SK-MEL-5 (cell line): ENCODE measurements at places on chromosomes 1 and 21. TPM values are rescaled to one million over a fixed set of nuclear protein-coding genes. Genes with fewer than 3 reads are reported as not detected.

DNA sequence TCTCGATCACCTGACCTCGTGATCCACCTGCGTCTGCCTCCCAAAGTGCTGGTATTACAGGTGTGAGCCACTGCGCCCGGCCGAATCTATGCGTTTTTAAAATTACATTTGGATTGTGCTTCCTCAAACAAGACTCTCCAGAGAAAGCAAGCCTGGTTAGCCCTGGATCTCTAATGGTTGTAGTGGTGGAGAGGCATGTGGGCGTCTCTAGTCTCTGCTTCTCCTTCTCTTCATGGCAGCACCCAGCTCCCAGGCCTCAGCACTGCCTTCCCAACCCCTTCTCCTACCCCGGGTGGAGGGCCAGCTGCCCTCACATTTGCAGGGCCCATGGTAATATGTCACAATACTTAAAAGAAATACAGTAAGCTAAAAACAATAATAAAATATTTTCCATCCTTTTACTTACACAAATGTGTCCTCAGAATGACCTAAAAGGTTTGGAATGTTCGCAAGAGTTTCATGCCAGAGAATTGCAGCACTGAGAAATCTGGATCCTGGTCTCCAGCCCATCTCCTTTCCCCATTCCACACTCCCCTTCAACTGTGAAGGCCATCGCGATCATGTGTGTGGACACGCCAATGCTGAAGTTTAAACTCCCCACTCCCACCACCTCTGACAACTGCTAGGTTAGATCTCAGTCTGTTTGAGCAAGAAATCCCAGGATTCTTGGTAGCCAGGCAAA, 7.0 kb downstream of the OR14I1 start:
- no peak for DNase-seq

GRCh38 chr1:180815188-180815587, 97.5 kb upstream of the KIAA1614 start:
- DNase-seq: no peak

DNA sequence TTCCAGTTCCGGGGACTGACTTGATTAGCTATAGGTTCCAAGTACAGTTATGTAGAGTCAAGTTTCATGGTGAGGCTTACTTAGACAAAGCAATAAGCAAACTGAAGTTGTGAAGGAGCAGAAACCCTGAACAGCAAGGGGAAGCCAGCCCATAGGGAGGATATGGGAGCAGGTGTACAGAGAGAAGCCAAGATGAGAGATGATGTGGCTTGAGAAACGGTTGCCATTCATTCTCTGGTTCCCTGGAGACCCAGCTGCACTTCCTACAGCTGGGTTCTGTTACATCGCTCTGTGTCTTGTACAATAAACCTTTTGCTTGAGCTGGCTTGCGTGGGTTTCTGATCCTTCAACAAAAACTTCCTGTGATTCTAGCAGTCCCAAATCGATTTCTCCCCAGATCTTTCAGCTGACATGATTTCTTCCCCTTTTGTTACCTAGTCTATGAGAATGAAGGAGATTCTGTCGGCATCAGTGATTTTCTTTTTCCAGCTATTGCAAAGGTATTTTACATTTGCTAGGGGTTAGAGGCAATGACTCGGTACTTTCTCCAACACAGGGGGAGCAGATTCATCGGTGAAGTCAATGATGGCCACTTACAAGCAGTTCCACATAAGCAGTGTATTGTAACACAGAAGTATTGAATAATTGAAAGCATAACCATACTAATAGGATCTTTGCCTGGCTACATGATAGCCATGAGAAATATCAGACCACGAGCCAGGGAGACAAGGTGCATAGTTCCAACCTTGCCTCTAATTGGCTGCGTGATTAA, 67.3 kb downstream of the URB2 start:
- peak; percentile 48 for DNase-seq

DNA sequence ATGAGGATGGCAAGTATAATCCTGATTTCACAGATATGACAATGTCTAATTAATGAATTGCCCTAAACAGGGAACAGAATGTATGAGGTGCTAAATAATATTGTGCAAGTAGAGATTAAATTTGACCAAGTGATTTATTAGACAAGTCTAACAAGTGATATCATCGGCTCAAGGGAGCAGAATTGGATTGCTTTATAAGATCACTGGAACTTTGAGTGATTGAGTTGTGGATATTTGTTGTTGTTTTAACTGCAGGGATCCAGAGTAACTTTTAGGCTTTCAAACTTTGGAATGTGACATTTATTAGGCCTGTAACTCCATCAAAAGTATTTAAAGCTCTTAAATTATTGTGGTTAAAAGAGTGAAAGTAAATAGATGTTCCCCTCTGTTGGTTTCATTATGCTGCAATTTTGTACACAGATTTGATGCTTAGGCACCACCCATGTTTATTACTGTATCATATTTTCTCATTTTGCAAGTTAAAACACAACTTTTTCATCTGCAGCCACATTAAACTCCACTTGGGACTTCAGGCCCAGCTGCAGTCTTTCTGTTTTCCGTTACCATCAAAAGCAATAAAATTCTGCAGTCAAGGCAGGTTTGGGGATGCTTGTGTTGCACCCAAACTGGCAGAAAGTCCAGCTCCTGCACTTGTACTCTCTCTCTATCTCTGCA, 206.6 kb downstream of the HLX start:
- DNase-seq: no peak

GRCh38 chr1:225917101-225917500, 6.9 kb downstream of the PYCR2 start:
- DNase-seq: no peak

DNA sequence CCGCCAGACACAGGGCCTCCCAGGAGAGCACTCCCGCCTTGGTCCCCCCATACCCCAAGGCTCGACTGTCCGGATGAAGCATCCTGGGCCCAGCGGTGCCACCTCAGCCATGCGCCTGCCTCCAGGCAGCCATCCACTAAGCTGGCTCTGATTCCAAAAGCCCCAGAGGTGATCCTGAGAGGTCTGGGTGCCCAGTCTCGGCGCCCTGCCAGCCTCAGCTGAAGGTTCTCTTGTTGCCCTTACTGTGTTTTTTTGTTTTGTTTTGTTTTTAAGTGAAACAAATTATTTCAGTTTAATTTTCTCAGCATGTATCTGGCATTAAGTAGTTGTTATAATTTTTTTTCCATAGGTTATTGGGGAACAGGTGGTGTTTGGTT, 44.9 kb downstream of the NUAK2 start:
- DNase-seq: no peak

DNA sequence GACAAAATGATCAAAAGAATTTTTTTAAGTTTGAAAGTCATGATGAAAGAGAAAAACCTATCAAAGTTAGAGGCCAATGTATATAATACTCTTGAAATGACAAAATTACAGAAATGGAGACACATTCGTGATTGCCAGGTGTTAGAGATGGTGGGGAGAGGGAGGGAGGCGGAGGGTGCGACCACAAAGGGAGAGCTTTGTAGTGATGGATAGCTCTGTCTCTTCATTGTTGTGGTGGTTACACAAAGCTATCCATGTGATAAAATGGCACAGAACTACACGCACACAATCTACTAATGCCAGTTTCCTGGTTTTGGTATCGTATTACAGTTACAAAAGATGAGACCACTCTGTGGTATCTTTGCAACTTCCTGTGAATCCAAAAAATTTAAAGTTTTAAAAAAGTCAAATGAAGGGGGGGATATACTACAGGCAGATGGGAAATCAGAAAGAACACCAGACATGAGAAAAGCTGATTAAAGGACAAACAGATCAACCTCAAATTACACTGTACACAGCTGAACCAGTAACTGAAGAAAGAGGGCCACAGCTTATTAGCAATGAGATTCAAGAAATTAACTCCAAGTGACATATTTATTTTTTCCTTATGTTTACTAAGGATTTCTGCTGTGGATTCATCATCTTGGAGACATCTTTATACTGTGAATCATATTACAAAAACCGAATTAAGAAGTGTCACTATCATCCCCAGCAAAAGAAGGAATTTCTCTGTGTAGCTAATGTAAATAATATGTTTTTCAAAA, 199.1 kb downstream of the SLC45A1 start:
- DNase-seq: no peak

- no peak for DNase-seq
Measured at GRCh38 chr1:226344441-226345259, 35.7 kb upstream of the LIN9 start.

PRELP gene
- 0.11 TPM in 1 of 2 replicates, not detected in the other for total RNA-seq

GIPC2 gene
- not detected in 2 replicates for total RNA-seq
